Gastrocnemius medialis (tissue), 4 donors: ENCODE measurements at places on chromosomes 12 and 14. TPM values are rescaled to one million over a fixed set of nuclear protein-coding genes. Genes with fewer than 3 reads are reported as not detected.
A peak's percentile ranks its signal among the peaks of the same experiment; 100 is the strongest.

RASSF8 gene
- total RNA-seq = 29.7 TPM

GRCh38 chr12:94263011-94263811 is 114.8 kb downstream of the PLXNC1 start:
- no peak for DNase-seq

DNA sequence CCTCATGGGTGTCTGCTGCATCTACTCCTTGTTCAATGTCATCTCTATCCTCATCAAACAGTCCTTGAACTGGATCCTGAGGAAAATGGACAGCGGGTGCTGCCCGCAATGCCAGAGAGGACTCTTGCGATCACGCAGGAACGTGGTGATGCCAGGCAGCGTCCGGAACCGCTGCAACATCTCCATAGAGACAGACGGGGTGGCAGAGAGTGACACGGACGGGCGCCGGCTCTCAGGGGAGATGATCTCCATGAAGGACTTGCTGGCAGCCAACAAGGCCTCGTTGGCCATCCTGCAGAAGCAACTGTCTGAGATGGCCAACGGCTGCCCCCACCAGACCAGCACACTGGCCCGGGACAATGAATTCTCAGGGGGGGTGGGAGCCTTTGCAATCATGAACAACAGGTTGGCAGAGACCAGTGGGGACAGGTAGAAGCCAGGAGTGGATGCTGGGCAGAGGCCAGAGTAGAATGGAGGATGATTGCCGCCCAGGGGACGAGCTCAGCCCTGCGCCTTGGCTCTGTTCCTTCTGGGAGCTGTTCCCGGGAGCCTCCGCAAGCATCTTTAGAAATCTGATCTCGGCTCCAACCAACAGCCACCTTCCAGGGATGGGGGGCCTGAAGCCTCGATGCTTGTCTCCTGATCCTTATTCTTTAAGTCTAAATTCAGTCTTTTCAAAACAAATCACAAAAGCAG is 71.6 kb upstream of the PSMC1 start:
- no peak for DNase-seq

DNA sequence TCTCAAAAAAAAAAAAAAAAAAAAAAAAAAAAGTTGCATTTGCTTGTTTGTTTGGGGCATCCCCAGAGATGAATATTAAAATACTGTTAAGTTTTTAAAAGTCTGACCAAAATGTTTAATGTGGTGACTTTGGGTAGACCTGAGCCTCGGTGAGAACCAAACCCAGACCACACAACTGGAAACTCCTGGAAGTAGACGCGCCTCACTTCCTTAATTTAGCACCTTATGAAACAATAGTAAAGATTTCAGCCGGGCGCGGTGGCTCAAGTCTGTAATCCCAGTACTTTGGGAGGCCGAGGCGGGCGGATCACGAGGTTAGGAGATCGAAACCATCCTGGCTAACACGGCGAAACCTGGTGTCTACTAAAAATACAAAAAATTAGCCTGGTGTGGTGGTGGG is 9.3 kb downstream of the NFKBIA start:
- no peak for DNase-seq

DNA sequence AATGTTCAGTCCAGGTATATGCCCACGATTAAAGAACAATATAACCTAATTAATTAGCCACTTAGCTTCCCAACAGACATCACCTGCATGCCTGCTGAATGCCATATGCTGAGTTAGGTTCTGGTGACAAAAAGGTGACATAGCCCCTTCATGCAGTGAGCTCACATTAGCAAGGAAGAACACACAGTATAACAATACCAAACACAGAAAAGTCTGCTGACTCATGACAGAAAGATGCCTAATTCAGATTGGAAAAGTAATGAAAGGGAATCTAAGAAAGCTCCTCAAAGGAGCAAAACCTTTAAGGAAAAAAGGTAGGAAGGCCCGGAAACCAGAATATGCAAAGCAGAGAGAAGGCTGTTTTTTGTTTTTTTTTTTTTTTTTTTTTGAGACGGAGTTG is 59.0 kb downstream of the FERMT2 start:
- no peak for DNase-seq

DNA sequence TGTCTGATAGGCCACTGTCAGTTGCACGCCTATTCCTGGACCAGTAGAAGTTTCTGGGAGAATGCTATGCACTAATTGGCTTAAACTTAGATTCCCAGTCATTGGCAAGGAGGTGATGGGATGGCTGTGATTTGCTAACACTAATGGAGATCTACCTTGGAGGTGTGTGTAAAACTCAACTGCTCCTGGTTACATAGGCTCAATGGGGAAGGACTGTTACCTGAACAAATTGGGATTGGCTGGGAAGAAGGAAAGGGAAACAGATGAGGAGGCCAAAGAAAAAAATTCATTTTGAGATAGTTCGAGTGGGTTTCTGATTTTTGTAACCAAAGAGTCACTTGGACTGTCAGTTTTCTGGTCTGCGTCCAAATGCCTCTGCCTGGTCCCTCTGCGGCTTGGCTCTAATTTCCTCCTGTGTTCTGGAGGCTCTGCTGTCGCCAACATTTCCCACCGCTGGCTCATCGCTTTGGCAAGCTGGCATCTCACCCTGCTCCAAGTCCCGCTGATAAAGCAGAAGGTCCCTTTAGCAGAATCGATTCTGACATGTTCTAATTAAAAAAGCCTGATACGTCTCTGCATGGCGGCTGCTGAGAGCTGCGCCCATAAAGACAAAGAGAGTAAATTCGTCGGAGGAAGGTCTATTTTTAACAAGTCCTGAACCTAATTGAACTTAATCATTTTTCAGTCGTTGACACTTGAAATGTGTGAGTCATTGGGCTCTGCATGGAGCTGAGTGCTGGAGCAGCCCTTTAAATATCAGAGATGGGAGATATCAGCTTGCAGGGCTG is 2.0 kb upstream of the CCDC63 start:
- no peak for DNase-seq

- no peak for DNase-seq
These were observed 366.1 kb upstream of the TMPO start for GRCh38 chr12:98149270-98149669.

DNA sequence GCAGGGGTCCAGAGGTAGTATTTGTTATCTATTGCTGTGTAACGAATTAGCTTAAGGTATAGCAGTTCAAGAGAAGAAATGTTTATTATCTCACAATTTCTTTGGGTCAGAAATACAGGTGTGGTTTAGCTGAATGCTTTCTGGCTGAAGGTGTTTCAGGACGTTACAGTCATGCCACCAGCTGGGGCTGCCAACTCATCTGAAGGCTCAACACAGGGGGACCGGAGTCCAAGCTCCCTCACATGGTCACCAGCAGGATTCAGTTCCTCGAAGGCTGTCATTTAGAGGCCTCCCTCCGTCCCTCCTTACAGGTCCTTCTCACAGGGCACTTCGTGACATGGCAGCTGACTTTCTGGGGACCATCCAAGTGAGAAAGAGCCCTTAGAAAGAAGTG is 37.5 kb upstream of the SINHCAF start:
- DNase-seq = no peak

DNA sequence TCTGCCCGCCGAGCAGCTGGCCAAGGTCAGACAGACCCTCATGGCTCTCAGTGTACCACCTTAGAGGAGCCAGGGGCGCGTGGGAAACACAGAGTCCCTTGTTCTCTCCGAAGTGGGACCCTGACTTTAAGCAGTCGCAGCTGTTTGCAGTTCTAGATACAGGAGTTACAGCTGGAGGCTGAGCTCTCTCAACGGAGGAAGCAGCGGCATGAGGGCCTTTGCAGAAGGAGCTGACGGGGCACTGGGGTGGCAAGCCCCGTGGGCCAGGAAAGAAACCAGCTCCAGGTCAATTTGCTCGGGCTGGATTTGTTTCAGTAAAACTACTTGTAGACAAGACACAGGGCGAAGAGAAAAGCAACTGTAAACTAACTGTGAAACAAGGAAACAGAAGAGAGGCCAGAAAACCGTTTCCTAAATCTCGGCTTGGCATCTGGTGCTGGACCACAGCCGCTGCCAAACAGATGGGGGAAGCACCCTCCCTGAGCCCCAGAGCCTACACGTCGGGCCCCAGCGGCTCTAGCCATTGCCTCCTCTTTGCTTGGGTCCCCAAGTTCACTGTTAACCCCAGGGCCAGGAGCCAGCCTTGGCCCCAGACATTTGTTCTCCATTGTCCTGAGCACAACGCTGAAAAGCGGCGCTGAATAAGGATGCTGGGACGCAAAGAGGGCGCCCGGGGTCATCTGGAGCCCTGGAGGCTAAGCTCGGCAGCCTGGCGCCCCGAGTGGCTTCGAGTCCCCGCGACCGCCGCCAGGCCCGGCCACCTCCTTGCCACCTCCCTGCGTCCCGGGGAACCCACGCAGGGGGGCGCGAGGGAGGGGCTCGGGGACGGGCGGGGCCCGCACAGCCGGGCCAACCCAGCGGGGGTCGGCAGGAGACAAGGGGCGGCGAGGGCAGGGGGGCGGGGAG is 914 bp upstream of the PACS2 start:
- no peak for DNase-seq

DNA sequence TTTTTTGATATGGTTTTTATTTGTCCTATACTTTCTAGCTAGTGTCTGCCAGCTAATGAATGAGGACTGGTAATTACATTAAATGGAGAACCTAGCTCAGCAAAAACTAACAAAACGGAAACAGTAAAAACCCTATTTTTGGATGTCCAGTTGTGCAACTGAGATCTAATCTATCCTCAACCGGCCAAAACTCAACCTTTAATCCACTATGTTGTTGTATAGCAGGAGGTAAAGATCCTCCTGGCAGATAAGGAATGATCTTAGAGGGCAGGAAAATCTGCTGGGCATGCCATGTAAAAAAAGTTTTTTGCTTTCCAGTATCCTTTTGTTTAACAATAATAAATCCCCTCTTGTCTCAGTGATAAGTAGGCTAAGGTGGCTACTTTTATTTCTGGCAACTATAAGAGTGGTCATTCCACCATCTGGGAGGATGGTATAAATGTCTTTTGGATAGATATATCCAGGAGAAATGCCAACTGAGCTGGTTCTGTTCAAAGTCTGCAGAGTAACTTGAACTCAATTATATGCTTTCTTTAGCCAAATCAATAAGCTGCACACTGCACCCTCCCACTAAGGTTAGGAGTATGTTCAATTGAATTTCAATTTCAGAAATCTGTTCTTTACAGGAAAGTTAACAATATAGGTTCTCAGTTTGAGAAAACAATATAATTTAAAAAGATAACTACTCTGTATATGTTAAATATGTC is 40.1 kb downstream of the WASHC3 start:
- DNase-seq = no peak

DNA sequence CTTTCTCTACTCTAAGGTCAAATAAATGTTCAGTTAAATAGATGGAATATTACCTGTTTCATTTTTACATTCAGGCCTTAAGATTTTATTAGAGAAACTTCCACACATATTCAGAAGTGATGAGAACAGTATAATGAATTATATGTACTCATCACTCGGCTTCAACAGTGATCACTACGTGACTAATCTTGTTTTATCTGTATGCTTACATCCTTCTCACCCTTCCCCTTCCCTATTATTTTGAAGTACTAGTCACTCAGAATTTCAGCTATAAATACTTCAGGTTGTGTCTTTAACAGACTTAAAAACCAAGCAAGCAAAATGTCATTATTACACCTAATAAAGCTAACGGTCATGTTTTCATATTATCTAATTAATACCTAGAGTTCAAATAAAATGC is 34.9 kb downstream of the ETV6 start:
- no peak for DNase-seq

DNA sequence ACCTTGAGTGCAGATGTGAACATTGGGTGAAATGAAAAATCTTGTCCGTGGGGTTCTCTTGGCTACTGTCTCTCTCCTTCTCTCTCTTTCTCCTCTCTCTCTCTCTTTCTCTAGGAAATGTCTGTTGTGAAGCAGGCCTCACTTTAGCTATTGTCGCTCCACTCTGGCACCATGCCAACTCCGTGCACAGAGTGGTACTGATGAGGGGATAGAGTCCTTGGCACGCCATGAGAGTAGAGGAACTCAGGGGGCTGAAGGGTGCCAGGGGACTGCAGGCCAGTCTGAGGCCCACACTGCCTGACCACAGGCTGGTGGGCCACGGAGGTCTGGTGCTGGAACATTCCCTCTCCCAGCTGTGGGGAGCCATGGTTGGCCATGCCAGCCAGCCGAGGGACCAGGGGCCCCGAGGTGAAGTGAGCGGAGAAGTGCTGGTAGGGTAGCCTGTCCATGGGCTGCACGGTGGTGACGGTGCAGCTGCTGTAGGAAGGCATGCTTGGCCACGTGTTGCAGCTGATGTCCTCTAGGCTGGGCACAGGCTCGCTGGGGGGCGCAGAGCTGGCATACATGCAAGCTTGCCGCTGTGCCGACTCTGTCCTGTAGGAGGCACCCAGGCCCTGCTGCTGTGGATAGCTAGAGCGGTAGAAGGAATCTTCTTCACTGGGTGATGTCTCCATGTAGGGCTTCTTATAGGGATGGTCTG is 50.4 kb downstream of the TBX5 start:
- DNase-seq = no peak

DNA sequence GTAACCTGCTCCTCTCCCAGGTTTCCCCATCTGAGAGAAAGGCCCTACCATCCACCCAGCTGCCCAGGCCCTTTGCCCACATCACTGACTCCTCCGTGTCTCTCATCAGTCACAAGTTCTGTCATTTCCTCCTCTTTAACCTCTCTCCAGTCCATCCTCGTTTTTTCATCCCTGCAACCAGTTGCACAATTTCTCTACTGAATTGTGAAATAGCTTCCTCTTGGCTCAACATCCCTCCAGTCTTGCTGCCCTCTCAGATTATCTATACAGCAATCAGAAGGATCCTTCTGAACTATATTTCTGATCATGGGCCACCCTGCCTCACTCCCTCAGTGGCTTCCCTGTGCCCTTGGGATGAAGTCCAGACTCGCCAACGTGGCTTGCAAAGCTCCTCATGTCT is 6.8 kb downstream of the FAM161B start:
- peak; percentile 46 for DNase-seq

DNA sequence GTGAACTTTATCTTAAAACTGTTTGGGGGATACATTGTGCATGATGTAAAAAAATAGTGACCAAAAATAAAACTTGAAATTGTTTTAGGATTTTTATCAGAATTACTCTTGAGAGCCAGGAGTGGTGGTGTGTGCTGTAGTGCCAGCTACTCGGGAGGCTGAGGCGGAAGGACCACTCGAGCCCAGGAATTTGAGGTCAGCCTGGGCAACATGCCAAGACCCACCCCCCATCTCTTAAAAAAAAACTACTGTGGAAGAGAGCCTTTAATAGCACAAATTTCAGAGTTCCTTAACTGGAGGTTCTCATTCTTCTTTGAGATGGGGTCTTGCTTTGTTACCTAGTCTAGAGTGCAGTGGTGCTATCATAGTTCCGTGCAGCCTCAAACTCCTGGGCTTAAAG is 21.5 kb downstream of the CPSF2 start:
- DNase-seq = no peak

DNA sequence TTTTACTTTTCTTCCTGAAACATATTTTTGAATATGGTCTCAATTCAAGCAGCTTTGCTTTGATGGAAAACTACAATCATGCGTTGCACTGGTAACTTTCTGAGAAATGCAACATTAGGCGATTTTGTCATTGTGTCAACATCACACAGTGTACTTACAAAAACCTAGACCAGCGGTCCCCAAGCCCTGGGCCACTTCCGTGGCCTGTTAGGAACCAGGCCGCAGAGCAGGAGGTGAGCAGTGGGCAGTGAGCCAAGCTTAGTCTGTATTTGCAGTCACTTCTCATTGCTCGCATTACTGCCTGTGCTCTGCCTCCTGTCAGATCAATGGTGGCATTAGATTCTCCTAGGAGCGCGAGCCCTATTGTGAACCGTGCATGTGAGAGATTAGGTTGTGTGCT is 163.7 kb upstream of the NOVA1 start:
- DNase-seq = no peak
